Melanocyte of skin (primary cell): ENCODE measurements at places on chromosomes 12 and 14. TPM values are rescaled to one million over a fixed set of nuclear protein-coding genes. Genes with fewer than 3 reads are reported as not detected.

The SIX1 gene
- under 0.01 TPM in 1 of 2 replicates, not detected in the other for total RNA-seq

The NPFF gene
- not detected in 2 replicates for total RNA-seq

The KNTC1 gene
- total RNA-seq = 52.9 and 54.6 TPM in 2 replicates

The CCT2 gene
- total RNA-seq = 222 and 281 TPM in 2 replicates

The SINHCAF gene
- 23.1 and 47.3 TPM in 2 replicates for total RNA-seq

The MMP19 gene
- under 0.01 TPM in 1 of 2 replicates, not detected in the other for total RNA-seq

The PAH gene
- total RNA-seq = not detected in 2 replicates

The RPS6KA5 gene
- total RNA-seq = 1.5 and 4.5 TPM in 2 replicates

The SLC10A1 gene
- total RNA-seq = not detected in 2 replicates

The BMP4 gene
- total RNA-seq = 1.0 and 1.8 TPM in 2 replicates
